Mesothelial cell of epicardium (in vitro differentiated cells): ENCODE measurements at places on chromosomes 3 and 15. TPM values are rescaled to one million over a fixed set of nuclear protein-coding genes. Genes with fewer than 3 reads are reported as not detected.

UBA7 gene
- total RNA-seq: 133 to 144 TPM (median 139 TPM) in 3 replicates

GRCh38 chr3:187888701-187889100, 143.4 kb upstream of the BCL6 start:
- H3K27ac ChIP-seq: no peak overlapping the region
- H3K27me3 ChIP-seq: no peaks in the 10 kb centered on the region
- H3K36me3 ChIP-seq: peaks cover 4% of the 10 kb centered on the region
- H3K4me1 ChIP-seq: no peaks in the 10 kb centered on the region

GRCh38 chr3:179852142-179852905, 184.4 kb downstream of the PEX5L start:
- H3K4me1 ChIP-seq: no peaks in the 10 kb centered on the region
- H3K36me3 ChIP-seq: no peaks in the 10 kb centered on the region
- no peak overlapping the region for H3K27ac ChIP-seq
- peaks cover 14% of the 10 kb centered on the region for H3K27me3 ChIP-seq
- H3K4me3 ChIP-seq: no peak overlapping the region
- no peak for DNase-seq

DNA sequence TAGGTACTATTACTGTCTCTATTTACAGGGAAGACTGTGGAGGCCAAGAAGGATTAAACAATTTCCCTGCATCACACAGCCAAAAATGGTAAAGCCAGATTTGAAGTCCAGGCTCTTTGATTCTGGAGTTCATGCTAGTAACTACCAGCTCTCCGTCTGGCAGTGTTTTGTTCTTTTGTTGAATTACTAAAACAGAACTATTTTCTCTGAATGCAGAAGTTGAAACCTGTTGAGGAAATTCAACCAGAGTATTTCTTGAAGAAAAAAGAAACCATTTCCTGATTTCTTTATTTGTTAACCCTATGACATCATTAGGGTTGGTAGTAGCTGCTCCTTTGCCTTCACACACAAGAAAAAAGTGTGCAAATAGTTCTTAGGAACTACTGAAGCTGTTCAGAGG, 34.3 kb downstream of the CRTC3 start:
- no peaks in the 10 kb centered on the region for H3K27me3 ChIP-seq
- no peak for DNase-seq
- H3K4me3 ChIP-seq: no peak overlapping the region
- H3K27ac ChIP-seq: peak overlapping the region; percentile 50
- peaks cover 29% of the 10 kb centered on the region for H3K36me3 ChIP-seq
- H3K4me1 ChIP-seq: peaks cover 32% of the 10 kb centered on the region

PPP1R14D gene
- 0.63 to 1.7 TPM (median 1.2 TPM) in 3 replicates for total RNA-seq

DNA sequence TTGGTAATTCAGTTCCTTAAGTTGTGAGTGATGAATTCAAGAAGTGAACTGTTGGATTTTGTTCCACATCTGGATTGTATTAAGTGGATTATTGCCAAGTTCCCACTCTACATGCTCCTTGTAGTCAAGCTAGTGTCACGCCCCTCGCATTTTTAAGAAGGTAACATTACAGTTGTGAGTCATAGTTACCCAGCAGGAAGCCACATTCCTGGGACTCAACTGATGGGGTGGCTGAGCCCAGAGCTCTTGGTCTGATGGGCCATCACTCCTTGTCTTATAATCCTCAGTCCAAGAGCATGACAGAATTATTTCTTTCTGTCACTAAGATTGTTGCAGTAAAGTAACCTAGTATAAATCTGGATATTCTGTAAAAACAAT, 102.7 kb downstream of the PTPRG start:
- H3K27ac ChIP-seq: peak overlapping the region; percentile 86
- H3K27me3 ChIP-seq: no peaks in the 10 kb centered on the region
- no peaks in the 10 kb centered on the region for H3K36me3 ChIP-seq
- peak overlapping the region; percentile 10 for H3K4me3 ChIP-seq

TMC3 gene
- 0.04 to 0.05 TPM in 2 of 3 replicates, not detected in the other for total RNA-seq

GRCh38 chr15:31254431-31255175, 72.0 kb upstream of the KLF13 start:
- H3K27me3 ChIP-seq: peaks cover 8% of the 10 kb centered on the region
- peaks cover 2% of the 10 kb centered on the region for H3K36me3 ChIP-seq
- no peak overlapping the region for H3K4me3 ChIP-seq

RETNLB gene
- not detected in 3 replicates for total RNA-seq

NDN gene
- total RNA-seq: 84.8 to 89.0 TPM (median 85.8 TPM) in 3 replicates

GLDN gene
- 0.38 to 0.52 TPM (median 0.49 TPM) in 3 replicates for total RNA-seq
